ENCODE measurements at places on chromosomes 12 and 14. TPM values are rescaled to one million over a fixed set of nuclear protein-coding genes. Genes with fewer than 3 reads are reported as not detected.
A peak's percentile ranks its signal among the peaks of the same experiment; 100 is the strongest.

DNA sequence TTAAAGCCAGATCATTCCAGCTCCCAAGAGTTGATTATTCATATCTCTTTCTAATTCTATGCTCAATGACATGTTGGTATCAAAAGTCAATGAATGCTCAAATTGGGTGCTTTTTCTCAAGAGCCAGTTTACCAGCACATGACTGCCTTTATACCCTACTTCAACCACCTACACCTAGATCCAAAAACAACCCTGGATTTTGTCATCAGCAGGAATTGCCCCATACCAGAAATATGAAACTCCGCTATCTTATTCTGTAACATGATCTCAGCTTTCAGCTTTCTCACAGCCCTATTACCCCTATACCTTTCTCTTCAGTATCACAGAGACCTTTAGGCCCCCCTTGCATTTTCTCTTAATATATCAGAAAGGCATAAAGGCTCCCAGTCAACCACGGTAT, 32.3 kb upstream of the ESR2 start:
- DNase-seq, result no peak

GRCh38 chr12:117143008-117143532, 43.9 kb upstream of the TESC start:
- DNase-seq, result peak; percentile 27

- no peak for DNase-seq
These were observed 98.7 kb upstream of the SFSWAP start for GRCh38 chr12:131612092-131612755.

DNA sequence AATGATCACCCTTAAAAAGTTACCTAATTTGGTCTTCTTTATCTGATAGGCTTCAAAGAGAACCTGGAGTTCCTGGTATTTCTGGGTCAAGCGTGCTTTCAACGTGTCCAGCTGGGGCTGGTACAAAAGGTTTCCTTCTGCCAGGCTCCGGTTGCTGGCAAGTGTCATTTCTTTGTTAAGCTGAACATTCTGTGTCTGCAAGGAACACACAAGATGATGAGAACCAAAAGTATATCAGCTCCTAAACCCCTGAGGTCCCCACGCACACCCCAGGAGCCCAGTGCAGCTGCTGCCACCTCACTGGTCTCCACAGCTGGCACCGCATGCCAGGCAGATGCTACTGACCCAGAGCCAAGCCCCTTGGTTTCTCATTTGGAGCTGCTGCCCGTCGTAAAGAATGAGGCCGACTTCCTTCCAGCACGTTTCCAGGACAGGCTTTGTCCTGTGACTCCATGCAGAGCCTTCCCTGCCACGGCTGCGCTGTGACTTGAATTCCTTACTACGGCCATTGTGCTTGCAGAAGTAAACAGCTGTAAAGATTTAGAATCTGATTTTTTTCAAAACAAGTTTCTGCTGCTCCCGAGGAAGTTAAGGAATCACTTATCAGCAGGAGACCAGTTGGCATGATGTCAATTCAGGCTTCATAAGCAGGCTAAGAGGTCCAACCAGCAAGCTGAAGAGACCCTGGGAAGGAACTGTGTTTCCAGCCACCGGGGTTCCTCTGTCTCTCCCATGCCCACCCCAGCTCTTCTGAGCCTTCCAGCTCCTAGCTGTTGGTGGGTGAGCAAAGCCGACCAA, 24.9 kb downstream of the VPS37B start:
- DNase-seq, result no peak

GRCh38 chr12:93868771-93869170, 191.6 kb downstream of the CRADD start:
- DNase-seq, result no peak

DNA sequence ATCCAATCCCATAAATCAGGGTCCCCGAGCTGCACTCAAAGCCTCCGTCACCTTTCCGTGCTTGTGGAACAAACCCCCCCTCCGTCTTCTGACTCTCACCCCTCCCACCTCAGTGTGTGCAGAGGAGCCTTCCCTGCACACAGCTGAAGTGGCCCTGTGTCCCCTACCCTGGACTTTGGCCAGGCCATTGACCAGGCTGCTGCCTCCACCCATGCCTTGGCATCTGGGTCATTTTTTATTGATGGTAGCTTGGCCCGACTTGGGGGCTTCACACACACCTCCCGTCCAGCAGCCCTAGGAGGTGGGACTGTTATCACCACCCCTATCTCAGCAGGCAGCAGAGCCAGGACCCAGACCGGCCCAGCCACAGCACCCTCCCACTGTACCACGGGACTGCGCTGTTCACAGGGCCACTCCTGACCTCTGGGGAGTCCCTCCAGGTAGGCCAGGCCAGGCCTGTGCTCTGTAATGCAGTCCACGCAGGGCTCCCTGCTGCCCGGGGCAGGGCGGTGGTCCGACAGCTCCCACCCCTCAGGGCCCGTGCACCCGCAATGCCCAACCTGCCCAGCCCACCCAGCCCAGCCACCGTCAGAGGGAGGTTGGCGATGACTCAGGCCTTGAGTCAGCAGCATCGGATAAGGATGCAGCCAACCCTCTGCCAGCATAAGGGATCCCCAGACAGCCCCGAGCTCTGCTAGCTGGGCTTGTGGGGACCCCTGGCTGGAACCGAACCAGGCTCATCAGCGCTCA, 9.2 kb upstream of the INF2 start:
- no peak for DNase-seq

PIK3C2G gene
- polyA plus RNA-seq, result not detected

NUP107 gene
- polyA plus RNA-seq, result 23.2 TPM

- DNase-seq, result no peak
These were observed 2.0 kb downstream of the SCN8A start for GRCh38 chr12:51593021-51593420.

GRCh38 chr14:54782751-54783659, 119.6 kb downstream of the GCH1 start:
- DNase-seq, result peak; percentile 76

- no peak for DNase-seq
These were observed 35.8 kb downstream of the ETV6 start for GRCh38 chr12:11685316-11685715.

DNA sequence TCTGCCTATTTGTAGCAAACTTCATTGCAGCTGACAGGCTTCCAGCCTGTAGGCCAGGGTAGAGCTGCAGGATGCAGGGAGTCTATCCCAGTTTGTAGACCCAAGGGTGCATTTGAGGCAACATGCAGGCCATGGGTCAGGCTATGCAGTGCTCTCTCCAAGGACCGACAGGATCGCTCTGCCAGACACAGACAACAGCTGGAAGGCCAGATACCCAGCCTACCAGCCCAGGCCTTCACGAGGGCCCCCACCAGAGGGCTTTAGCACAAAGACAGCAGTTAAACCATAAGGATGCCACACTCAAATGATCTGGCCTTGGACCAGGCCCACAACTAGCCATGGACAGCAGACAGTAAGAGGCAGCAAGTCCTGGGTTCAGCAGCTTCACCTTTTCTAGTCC, 10.3 kb downstream of the KCTD10 start:
- no peak for DNase-seq

HIP1R gene
- 289 TPM for polyA plus RNA-seq

P2RX7 gene
- polyA plus RNA-seq, result 6.3 TPM

DNA sequence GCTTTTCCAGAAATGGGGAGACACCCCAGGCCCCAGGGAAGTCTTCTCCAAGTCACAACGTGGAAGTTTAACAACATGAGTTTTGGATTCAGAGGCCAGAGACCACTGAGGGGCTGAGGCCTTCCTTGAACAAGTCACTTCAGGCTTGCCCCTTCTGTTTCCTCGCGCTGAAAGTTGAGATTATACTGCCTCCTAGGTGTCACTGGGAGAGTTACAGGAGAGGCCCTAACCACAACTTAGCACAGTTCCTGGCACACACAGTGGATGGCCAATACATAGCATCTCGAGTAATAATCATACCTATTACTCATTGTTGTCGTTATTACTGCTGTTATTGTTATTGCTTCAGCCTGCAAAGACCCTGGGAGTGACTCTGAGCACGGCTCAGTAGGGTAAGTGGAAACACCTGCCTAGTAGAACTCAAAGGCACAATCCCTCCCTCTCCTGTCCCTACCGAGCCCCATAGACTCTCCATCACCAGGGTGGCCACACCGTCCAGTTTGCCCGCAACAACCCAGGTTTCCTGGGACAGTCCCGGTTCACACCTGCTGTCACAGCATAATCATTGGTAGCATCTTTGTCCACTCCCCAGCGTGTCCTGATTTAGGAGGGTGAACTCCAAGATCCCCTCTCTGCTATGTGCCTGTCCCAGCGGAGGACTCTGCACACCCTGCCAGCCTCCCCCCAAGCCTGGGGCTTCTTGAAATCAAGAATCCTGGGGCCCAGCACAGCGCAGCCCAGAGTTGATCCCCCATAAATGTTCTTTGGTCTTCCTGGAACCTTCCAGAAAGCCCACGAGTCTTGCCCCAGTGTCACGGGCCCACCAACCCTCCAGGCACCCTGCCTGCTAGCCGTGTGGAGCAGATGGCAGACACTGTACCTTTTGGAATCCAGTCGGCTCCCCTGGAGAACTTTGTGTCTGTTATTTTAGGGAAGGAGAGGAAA, 85.0 kb downstream of the SYNE3 start:
- peak; percentile 48 for DNase-seq

- DNase-seq, result no peak
These were observed 10.6 kb downstream of the TMED10 start for GRCh38 chr14:75165586-75166391.

DNA sequence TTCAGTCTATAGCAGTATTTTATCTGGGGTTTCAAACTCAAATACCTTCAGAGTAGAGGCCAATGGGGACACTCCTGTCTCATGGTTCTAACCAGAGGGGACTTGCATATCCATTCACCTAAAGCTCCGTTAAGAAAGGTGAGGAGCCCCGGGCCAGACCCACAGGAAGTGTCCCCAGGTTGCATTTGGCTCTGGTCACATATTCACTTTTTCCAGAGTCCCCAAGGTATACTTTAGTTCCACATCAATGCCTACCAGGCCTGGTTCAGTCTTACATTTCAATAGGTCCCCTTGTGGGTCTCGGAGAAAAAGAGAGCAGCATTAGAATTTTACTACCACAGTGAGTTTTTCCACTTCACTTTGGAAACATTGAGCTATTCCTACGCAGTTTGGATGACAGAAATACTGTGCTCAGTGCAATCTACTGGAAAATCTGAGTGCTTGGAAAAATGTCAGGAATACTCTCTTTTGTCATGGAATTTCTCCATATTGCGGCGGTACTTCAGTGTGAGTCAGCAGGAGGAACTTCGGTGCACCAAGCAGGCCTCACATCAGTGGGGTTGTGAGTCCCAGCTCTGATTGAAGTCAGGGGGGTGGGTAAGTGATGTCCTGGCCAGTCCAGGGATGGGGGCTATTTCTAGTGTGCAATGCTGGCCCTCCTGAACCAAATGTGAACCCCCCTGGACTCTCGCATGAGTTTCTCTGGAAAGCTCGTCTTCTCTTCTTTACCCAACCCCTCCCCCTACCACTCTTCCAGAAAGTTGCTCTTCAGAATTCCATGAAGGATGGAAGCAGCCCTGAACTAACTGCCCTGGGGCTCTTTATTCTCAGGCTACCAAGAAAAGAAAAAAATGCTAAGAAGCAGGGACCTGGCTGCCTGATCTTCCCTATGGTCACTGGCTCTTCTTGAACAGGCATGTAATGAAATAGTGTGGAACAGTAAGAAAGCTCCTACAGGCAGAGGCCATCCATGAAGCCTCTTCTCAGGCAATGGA, 184.7 kb downstream of the PRKCH start:
- no peak for DNase-seq

GRCh38 chr12:26782372-26783130, 50.4 kb downstream of the ITPR2 start:
- no peak for DNase-seq

- DNase-seq, result no peak
These were observed 292.2 kb upstream of the CRY1 start for GRCh38 chr12:107385509-107385908.

KLHL33 gene
- polyA plus RNA-seq, result 0.25 TPM

CLECL1 gene
- polyA plus RNA-seq, result 18.5 TPM

- DNase-seq, result no peak
These were observed 7.4 kb downstream of the PRIMA1 start for GRCh38 chr14:93780813-93781400.

DNA sequence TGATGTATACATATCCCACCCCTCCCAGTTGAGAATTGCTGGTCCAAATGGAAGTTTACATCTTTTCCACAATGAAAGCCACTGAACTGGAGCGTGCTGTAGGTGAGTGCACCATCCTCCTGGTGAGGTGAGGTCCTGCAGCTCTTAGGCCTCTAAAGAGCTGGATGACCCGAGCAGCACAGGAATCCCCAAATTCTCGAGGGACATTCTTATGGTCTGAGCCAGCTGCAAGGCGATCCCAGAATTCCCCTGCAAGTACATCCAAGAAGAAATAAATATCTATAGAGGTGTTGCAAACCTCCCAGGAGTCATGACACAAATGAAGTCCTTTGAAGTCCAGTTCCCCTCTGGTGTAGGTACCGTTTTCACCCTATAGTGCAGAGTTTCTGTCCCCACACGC, 24.0 kb downstream of the TMEM132C start:
- no peak for DNase-seq

DNA sequence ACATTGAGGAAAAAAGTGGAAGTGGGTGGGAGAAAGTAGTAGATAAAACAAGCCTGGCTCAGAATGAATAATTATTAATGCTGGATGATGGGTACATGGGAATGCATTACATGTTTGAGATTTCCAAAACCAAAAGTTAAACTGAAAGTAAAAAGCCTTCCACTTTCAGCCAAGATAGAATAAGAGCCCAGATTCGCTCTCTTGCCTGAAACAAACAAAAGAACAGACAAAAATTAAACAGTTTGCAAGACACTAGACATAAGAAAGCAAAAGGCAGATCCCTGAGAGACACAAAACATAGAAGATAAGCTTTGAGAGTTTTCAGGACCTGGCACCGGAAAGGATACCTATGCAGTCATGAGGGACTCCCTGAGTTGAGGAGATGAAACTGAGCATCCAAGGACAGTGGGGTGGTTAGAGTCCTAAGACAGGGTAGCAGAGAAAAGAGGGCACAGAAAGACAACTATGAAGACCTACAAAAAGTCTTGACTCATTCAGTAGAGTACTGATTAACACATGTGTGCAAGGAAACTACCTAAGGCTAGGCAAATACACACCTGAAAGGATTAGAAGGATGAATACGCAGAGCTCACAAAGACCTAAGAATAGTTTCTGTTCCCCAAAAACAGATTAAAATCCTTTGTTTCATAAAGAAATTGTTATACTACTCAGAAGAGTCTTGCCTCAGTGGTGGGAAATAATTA, 54.1 kb downstream of the CEP83 start:
- peak; percentile 26 for DNase-seq

GRCh38 chr14:34334329-34334728, 127.7 kb downstream of the SPTSSA start:
- no peak for DNase-seq

ZDHHC22 gene
- not detected for polyA plus RNA-seq

- no peak for DNase-seq
These were observed 62.3 kb downstream of the ATXN7L3B start for GRCh38 chr12:74599932-74600331.

DNA sequence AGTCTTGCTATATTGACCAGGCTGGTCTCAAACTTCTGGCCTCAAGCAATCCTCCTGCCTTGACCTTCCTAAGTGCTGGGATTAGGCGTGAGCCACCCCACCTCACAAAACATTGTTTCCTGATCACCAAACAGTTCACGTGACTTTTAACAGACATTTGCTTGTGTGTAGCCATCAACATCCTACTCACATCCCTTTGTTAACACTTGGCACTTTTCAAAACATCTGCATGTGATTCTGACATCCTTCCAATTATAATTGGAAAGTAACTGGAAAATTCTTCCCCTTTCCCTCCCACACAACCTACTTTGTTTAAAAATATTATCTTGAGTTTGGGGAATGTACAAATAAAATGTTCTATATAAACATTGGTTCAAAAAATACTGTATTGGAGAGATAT, 317.9 kb downstream of the PCNX1 start:
- no peak for DNase-seq

- DNase-seq, result no peak
These were observed 7.5 kb upstream of the TRHDE start for GRCh38 chr12:72264548-72265175.

GRCh38 chr12:11183011-11183410, 3.7 kb downstream of the TAS2R42 start:
- no peak for DNase-seq

Measured in B cell (primary cell).